Stimulated activated naive CD8-positive, alpha-beta T cell treated with anti-CD3 and anti-CD28 coated beads, Interleukin-15, Interleukin-2, amounts not matched to agents 100 U/mL and 50 U/mL, for 24 hours (primary cell): ENCODE measurements at places on chromosomes 6 and 20.

GRCh38 chr20:46592580-46593362 lies 42.3 kb upstream of the OCSTAMP start:
- peak; percentile 18 for DNase-seq

DNA sequence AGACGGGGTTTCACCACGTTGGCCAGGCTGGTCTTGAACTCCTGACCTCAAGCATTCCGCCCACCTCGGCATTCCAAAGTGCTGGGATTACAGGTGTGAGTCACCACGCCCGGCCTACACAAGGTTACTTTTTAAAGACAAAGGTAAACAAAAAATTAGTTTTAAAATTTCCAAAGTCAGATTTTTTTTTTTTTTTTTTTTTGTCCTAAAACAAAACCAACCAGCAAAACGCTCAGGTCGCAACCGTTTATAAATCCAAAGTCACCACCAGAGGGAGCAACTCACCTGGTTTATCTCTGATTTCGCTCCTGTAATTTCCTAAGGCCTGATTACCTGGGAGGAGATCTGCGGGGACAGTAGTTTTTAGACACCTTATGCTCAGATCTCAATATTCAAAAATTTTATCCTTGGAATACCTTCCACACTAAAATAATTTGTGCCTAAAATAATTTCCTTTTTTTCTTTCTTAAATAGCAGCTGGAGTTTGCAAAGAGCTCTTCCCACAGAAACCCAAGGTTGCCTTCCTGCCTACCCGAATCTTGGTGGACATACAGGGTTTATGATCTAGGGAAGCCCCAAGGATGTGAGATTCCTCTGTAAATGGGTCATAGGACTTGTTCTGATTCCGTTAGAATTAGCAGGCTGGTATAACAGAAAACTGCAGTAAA lies 19.8 kb upstream of the TREM1 start:
- DNase-seq = peak; percentile 50

GRCh38 chr20:23661002-23661429 lies 23.3 kb upstream of the CST3 start:
- no peak for DNase-seq

DNA sequence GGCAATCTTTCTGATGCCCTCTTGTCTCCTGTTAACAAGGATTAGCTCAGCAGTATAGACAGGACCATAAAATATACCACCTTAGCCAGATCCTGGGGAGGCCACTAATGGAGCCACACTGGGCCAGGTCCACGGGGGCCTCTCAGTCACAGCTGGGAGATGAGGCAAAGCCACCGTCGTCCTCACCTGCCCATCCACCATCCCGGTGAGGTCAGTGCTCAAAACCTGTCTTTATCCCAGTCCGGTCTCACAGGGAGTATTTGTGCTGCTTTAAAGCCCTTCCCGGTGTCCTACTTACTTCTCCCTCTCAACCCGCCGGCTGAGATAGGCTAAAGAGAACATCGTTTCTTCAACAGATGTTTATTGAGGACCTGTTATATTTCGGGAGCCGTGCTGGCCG lies 104.3 kb downstream of the EDN3 start:
- no peak for DNase-seq

GRCh38 chr6:125173341-125174095 lies 19.9 kb downstream of the TPD52L1 start:
- DNase-seq = no peak

- DNase-seq = no peak
Observed at GRCh38 chr6:118712969-118713368, 61.6 kb upstream of the CEP85L start.

GRCh38 chr20:62205618-62206387 lies 14.3 kb downstream of the HRH3 start:
- DNase-seq = no peak

GRCh38 chr6:90264561-90264960 lies 32.1 kb downstream of the BACH2 start:
- no peak for DNase-seq

- DNase-seq = no peak
Observed at GRCh38 chr6:130070326-130070725, 51.9 kb downstream of the L3MBTL3 start.

DNA sequence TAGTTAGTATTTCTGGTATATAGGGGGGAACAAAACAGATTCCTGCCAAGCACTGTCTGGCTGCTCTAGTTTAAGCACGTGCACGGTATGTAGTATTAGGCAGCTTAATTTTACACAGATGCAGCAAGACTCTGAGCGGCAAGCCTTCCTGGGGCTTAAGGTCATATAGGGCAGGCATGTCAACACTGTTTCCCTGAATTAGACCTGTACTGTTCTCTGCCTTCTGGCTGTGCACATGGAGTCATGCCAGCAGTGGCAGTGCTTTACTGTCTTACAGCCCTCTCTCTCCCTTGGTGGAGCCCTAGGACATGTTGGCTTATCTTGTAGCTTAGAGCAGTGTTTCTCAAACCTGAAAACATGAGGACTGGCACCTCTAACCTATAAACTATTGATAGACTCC lies 56.6 kb downstream of the PHF20 start:
- no peak for DNase-seq

- no peak for DNase-seq
Observed at GRCh38 chr6:145112711-145113148, 622.6 kb downstream of the EPM2A start.

- no peak for DNase-seq
Observed at GRCh38 chr6:110976575-110976974, 5.3 kb upstream of the RPF2 start.

DNA sequence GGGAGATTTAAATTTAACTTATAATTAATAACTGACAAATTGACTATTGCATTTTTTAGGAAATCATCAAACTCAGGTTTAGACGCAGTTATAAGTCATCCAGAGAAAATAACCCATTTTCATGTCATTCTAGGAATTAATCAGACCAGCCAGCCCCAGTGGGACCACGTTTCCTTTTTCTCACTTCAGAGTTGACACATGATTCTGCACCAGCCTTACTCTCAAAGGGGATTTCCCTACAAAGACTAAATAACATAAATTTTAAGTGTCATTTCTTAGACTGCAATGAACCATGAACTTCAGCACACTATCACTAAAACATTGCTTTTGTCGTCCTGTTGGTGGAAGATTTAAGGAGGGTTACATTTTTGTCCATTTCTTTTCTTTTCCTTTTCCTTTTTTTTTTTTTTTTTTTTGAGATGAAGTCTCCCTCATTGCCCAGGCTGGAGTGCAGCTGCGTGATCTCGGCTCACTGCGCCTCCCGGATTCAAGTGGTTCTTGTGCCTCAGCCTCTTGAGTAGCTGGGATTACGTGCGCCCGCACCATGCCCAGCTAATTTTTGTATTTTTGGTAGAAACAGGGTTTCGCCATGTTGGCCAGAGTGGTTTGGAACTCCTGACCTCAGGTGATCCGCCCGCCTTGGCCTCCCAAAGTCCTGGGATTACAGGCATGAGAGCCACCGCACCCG lies 3.6 kb downstream of the IPCEF1 start:
- DNase-seq = peak; percentile 41

DNA sequence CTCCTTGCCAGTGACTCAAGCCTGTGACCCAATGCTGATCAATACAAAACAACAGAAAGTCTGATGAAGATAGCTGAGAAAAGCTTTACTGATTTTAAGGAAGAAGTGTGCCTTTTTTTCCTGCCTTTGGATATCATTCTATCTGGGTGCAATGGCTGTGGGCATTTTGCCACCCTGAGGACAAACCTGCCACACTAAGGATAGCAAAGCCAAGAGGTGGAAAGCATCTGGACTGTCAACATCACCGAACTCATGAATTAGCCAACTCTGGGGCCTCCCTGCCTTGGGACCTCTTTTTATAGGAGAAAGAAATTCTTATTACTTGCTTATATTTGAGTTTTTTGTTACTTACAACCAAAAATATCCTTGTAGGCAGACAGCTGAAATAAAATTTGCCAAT lies 19.9 kb downstream of the RALGAPA2 start:
- DNase-seq = no peak

DNA sequence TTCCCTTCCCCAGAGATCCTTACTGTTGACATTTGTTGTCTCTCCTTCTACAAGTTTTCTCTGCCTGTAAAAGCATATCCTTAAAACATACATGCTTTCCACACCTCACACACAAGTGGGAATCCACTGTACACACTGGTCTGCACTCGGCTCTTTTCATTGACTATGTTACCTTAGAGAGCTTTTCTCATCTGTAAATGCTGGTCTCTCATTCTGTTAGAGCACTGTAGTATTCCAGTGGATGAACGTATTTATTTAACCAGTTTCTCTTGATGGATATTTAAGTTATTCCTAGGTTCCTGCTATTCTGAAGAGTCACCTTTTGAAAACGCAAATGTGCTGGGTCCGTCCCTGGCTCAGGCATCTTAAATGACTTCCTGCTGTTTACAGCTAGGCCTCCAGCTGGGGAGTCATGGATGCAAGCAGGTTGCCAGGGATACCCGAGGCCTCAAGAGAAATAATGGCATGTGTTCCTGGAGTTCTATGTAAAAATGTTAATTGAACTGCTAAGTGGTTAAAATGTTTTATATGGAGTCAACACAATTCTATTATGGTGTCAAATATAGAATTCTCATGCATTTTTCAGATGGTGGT lies 61.1 kb upstream of the TGM3 start:
- no peak for DNase-seq

DNA sequence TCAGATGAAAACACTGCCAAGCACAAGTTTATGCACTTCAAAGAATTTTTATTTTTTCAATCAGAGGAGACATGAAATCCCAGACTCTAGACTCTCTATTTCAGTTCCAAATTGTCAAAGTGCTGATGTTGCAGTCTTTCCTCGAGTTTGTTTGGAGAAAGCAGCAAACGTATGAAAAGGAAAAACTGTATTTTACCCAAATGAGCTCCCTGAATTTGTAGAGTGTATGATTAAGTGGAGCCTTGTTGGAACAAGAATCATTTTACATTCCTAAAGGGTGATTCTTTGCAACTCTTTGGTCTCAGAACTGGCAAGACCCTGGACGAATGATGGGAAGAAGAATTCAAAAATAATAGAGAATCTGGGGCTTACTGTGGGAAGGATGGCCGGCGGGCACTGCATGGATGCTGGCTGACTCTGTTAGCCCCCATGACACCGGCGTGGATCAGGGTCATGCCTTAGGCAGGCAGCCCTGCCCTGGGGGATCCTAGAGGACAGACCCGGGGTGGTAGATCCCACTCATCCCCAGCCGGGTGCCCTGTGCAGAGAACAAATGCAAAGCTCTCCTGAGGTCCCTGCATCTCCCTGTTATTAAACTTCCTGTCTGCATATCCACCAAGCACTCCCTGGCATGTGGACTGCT lies 207.4 kb downstream of the FNDC1 start:
- no peak for DNase-seq

GRCh38 chr6:21596145-21596948 lies 2.8 kb downstream of the SOX4 start:
- peak; percentile 39 for DNase-seq

- DNase-seq = no peak
Observed at GRCh38 chr6:50461696-50462095, 251.6 kb upstream of the TFAP2D start.

- DNase-seq = no peak
Observed at GRCh38 chr20:17822039-17822438, 122.3 kb downstream of the BANF2 start.

- DNase-seq = no peak
Observed at GRCh38 chr6:83442752-83443151, 11.9 kb upstream of the ME1 start.

DNA sequence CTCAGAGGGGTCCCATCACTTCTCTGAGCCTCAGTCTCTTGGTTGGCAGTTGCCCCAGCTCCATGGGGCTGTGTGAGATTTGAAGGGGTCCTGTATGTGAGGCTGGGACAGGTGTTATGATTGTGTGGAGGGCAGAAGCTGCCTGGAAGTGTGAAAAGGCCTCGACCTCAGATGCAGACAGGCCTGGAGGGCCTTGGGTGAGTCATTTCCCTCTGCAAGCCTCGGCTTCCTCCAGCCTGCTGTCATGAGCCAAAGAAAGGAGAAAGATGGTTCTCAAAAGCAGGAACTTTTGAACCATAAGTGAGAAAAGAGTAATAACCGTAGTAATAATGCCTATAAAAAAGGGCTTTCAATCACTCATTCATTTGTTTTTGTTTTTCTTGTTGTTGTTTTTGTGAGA lies 37.5 kb downstream of the SNAI1 start:
- no peak for DNase-seq

GRCh38 chr6:130946076-130946475 lies 117.0 kb downstream of the EPB41L2 start:
- no peak for DNase-seq

- DNase-seq = no peak
Observed at GRCh38 chr6:1667012-1667804, 57.5 kb downstream of the FOXC1 start.

- DNase-seq = no peak
Observed at GRCh38 chr6:145042559-145042958, 692.8 kb downstream of the EPM2A start.

- no peak for DNase-seq
Observed at GRCh38 chr6:25178336-25179035, 100.7 kb upstream of the CARMIL1 start.

- DNase-seq = no peak
Observed at GRCh38 chr20:21548390-21549035, 34.6 kb upstream of the NKX2-2 start.

GRCh38 chr6:140225701-140226436 lies 851.4 kb upstream of the CITED2 start:
- DNase-seq = no peak

- DNase-seq = no peak
Observed at GRCh38 chr6:64683682-64684081, 1023.3 kb downstream of the EYS start.

GRCh38 chr20:17841751-17842215 lies 126.8 kb downstream of the SNX5 start:
- DNase-seq = no peak

- peak; percentile 63 for DNase-seq
Observed at GRCh38 chr20:49276161-49276960, 1.5 kb downstream of the ZNFX1 start.

DNA sequence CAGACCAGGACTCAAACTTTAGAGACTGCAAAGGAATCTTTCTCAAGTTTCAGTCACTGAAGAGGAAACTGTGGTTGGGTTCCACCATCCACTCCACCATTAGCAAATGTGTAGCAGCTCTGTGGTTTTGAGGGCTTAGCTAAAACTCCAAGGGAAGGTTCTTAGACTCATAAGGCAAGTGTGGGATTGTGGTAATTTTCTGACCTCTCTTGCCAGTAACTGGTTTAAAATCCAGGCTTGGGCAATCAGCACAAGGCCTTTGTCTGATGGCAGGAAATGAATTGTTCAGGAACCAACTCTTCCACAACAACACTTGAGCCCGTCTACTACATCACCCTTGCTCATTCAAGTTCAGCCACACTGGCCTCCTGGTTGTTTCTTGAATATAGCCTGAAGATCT lies 68.6 kb upstream of the FBXL4 start:
- no peak for DNase-seq

GRCh38 chr20:63225082-63225454 lies 9.1 kb upstream of the YTHDF1 start:
- no peak for DNase-seq

GRCh38 chr6:53945765-53946407 lies 151.1 kb downstream of the LRRC1 start:
- DNase-seq = no peak

GRCh38 chr20:18683839-18684238 lies 96.0 kb downstream of the DTD1 start:
- no peak for DNase-seq

- no peak for DNase-seq
Observed at GRCh38 chr6:87396595-87397392, 11.0 kb upstream of the CFAP206 start.

GRCh38 chr6:119511024-119511423 lies 161.5 kb upstream of the MAN1A1 start:
- no peak for DNase-seq

- DNase-seq = no peak
Observed at GRCh38 chr6:148173548-148173947, 169.1 kb upstream of the SASH1 start.

GRCh38 chr6:98832284-98833056 lies 1.9 kb upstream of the POU3F2 start:
- peak; percentile 13 for DNase-seq
